ENCODE measurements at places on chromosomes 12 and 14. TPM values are rescaled to one million over a fixed set of nuclear protein-coding genes. Genes with fewer than 3 reads are reported as not detected.

DTX1 gene
- 3.3 TPM for total RNA-seq

KCNMB4 gene
- 9.7 TPM for total RNA-seq

PMCH gene
- total RNA-seq, result not detected

SAMD15 gene
- 1.3 TPM for total RNA-seq

KRT74 gene
- not detected for total RNA-seq

IFNG-AS1 gene
- 0.32 TPM for total RNA-seq

SLCO1B1 gene
- not detected for total RNA-seq

AQP2 gene
- total RNA-seq, result not detected

GARIN6 gene
- total RNA-seq, result not detected

KSR2 gene
- total RNA-seq, result 0.32 TPM

FAM90A1 gene
- not detected for total RNA-seq

RAPGEF3 gene
- 17.2 TPM for total RNA-seq

GRIN2B gene
- 1.7 TPM for total RNA-seq

RDH12 gene
- not detected for total RNA-seq

TAS2R42 gene
- total RNA-seq, result not detected

CMA1 gene
- 3.2 TPM for total RNA-seq

RIN3 gene
- total RNA-seq, result 9.1 TPM

NUP107 gene
- 85.9 TPM for total RNA-seq

ACOT6 gene
- not detected for total RNA-seq

CDK4 gene
- total RNA-seq, result 71.7 TPM

OXA1L gene
- total RNA-seq, result 74.1 TPM

HSPB8 gene
- 47.8 TPM for total RNA-seq

LBHD2 gene
- total RNA-seq, result not detected

PTPRQ gene
- 16.3 TPM for total RNA-seq

CIROP gene
- not detected for total RNA-seq

BTG1 gene
- total RNA-seq, result 32.8 TPM

SLC6A15 gene
- total RNA-seq, result 1.2 TPM

ARHGEF40 gene
- total RNA-seq, result 43.9 TPM

ADSS1 gene
- total RNA-seq, result 5.4 TPM

RND1 gene
- total RNA-seq, result 0.53 TPM

CCDC196 gene
- not detected for total RNA-seq

PTPN6 gene
- total RNA-seq, result 6.1 TPM

DLK1 gene
- 87.3 TPM for total RNA-seq
